Muscle of back (tissue), 13 donors: ENCODE measurements at places on chromosomes 5 and 9.

- DNase-seq: no peak
Observed at GRCh38 chr9:36980148-36980974, 53.7 kb downstream of the PAX5 start.

DNA sequence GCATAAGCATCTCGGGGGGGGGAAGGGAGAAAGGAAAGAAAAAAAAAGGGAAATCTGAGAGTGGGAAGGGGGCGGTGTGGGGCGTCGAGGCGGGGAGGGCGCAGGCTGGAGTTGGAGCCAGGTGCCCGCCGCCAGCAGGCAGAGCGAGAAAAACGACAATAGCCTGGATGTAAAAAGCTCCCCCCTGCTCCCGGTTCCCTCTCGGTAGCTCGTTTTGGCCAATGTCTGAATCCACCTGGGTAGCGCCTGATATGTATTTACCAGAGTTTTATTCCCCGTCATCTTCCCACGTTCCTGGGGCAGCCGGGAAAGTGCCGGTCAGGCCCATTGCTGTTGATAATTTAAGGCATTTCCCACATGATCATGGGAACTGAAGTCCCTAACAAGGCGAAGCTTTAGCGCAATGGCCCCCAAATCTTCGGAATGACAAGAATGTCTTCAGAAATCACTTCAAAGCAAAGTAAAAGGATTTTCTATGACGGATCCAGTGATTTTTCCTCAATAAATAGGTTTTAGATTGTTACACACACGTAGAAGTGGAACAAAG, 3.0 kb upstream of the OTP start:
- DNase-seq: no peak

- DNase-seq: no peak
Observed at GRCh38 chr5:181059297-181060230, 19.5 kb downstream of the BTNL9 start.

- DNase-seq: peak; percentile 86
Observed at GRCh38 chr9:18861609-18862544, 171.1 kb downstream of the SAXO1 start.

- no peak for DNase-seq
Observed at GRCh38 chr5:112686675-112687074, 51.0 kb upstream of the APC start.

DNA sequence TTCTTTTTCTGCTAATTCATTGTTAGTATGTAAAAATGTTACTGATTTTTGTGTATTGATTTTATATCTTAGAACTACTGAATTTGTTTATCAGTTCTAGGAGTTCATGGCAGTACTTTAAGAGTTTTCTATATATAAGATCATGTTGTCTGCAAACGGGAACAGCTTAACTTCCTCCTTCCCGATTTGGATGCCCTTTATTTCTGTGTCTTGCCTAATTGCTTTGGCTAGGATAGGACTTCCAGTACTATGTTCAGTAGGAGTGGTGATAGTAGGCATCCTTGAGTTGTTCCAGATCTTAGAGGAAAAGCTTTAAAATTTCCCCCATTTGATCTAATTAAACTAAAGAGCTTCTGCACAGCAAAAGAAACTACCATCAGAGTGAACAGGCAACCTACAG, 20.1 kb downstream of the RCL1 start:
- DNase-seq: no peak
